Stimulated activated CD8-positive, alpha-beta memory T cell treated with anti-CD3 and anti-CD28 coated beads, Interleukin-7, amount 100 ng/mL, for 4 hours (primary cell): ENCODE measurements at places on chromosomes 6 and 20.

GRCh38 chr20:63120808-63121090, 95.2 kb downstream of the YTHDF1 start:
- DNase-seq: no peak

DNA sequence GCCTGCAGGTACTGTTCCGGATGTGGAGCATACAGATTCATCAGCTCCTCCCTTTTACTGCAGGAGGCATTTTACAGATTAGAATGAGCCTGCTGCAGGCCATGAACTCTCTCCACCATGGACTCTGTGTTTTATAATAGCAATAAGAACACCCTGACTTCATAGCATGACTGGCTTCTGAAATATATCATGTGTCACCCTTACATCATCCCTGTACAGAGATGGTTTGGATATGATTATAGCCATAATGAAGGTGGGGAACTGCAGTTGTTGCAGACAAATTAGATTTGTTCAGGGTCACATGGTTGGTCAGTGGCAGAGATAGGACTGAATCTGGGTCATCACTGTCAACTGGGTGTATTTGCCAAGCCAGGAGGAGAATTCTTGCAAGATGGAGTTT, 100.7 kb downstream of the FOXO3 start:
- no peak for DNase-seq

- DNase-seq: no peak
Measured at GRCh38 chr20:32289661-32290431, 12.4 kb downstream of the KIF3B start.

DNA sequence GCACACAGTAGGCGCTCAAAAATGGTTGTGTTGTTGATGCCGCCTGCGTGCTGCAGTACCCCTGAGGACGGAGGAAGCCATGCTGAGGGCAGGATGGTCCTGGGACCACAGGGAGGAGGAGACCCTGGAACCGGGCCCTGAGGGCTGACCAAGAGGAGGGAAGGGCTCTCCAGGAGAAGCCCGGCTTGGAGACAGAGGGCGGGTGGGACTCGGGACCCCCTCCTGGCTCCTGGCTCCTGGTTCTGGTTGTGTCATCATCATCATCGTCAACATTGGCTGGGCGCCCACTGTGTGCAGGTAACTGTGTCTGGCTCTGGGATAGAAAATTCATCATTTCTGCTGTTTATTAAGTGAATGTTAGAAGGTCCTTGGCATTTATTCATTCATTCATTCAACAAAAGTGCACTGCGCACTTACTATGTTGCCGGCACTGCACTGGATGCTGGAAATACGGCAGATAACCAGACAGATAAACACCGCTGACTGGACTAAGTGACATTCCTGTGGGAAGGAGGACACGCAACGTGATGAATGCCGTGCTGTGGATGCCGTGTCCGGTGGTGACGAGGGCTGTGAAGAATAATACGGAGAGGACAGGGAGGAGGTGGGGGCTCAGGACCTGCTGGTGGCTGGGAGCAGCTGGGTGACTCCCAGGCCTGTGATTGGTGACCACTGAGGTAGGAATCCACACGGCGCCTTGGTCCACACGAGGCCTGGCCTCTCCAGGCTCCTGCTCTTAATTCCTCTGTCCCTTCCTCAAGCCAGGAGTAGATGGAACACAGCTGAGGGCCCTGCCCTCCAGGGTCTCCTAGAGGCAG, 35.3 kb downstream of the SPDEF start:
- no peak for DNase-seq

DNA sequence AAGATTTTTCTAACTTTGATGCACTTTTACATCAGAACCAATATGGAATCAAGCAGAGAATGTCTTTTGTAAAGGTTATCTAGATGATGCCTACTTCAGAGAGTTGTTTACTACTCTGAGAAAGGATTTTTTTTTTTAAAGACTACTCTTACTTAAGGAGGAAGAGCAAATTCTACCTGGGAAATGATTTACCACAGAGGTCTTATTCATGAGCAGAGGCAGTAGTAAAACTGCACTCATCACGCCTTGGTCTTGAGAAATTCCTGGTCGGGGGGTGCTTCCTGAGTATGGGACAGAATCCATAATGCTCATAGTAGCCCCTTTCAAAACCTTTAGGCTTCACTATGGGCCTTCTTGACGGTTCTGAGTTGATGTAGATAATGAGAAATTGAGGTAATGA, 241.8 kb upstream of the PREP start:
- DNase-seq: no peak

DNA sequence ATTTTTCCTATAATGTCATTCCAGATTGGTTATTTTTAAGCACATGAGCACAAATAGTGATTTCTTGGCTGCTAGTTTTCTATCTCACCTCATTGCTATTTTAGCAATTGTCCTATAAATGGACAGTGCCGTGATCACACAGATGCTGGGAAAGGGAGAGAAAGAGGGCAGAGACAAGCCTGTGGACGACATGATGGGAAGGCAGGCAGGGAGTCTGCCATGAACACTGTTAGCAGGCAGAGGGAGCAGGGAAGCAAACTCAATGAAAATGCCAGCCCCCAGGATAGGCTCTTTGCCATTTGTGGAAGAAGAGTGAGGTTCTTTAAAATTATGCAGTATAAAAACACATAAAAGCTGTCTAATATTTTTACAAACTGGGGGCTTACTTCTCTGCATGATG, 96.8 kb downstream of the ADTRP start:
- DNase-seq: no peak

DNA sequence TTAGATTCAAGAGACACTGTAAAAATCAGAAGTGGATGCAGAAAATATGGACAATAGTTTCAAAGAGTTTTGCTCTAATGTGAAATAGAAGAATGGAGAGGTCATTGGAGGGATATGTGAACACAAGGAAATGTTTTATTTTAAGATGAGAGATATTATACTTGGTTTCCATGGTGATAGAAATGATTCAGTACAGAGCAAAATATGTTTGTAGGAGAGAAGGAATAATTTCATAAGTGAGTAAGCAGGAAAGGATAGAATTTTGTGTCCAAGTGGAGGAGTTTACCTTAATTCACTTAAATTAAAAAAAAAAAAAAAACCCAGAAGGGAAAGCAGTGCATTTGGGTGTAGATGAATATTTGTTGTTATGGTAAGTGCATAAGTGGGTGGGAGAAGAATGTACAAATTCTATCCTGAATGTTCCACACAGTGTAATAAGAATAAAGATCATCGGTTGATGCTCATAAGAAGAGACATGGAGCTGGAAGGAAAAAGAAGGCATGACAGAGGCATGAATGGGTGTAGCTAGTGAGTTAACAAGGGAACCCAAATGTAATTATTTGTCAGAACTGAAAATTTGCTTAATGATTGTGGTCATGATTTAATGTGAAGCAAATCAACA, 688.9 kb upstream of the GJE1 start:
- no peak for DNase-seq

DNA sequence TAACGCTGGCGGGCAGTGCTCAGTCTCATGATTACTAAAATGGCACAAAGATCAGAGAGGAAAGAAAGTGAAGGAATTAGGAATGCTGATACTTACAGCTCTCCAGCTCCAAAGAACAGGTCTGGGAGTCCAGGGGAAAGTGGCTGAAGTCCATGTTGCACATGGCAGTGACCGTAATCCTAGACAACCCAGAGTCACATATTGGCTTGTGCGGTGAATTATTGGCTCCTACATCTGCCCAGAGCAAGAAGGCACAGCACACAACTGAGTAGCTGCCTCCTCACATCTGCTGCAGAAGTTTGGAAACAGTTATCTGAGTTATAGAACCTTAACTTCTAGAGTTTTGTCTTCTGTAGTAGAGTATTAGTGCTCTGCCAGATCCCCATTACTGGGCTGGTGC, 47.2 kb downstream of the GABRR2 start:
- no peak for DNase-seq

DNA sequence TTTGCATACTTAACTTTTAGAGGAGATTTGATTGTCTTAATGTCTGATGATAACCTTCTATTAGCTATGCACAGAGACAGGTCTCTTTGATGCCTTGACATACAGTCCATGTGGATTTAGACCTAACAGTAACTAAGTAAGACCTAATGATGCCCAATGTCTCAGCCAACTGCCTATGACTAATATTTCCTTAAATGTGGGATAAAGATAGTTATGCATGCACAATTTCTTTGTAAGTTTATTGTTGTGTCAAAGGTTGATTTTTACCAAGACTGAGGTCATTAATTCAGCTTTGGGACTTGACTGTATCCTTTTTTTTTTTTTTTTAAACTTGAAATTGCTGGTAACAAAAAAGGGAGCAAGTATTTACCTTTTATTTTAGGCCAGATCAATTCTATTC, 450.0 kb downstream of the HAO1 start:
- DNase-seq: no peak

DNA sequence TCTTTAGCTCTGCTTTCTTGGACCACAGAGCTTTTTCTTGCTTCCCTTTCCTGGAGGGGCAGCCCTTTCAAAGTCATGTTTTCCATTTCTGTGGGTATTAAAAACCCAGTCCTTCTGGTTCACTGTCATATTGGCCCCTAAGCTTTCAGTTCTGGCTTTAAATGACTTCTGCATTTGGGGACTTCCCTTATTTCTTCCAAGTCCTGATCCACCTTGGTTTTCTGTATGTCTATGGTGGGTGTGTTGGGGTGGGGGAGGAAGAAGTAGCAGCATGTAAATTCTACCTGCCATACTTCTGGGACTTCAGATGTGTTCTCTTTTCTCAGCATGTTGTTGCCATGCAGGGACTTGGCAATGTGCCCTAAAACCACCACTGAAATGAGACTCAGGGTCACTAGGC, 77.1 kb upstream of the EMILIN3 start:
- DNase-seq: no peak

DNA sequence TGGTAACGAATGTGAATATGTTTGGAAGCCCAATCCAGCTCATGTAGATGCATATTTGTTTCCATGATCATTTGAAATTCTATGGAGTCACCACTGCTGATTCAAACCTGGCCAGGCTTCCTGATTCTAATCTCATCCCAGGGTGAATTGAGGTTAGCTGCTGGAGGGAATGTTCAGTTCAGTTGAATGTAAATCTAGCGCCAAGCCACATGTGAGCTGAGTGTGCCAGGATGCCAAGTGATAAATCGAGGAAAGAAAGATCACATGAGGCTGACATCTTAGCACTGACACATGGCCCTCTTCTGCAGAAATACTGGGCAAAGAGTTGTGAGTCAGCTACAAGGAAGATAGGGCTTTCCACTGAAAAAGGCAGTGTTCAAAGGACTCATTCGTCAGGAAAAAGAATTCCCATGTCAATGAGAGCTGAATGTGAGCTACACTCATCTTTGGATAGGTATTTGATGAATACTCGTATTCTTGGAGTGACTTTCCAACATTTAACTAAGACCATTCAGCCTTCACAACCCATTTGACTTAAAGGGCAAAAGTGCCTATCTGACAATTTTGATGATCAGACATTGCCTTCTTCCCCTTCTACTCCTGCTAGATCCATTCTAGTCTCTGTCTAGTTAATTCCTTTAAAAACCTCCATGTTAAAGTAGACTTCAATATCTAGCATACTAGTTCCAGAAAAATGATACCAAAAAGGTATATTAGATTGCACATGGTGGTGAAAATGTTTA, 172.1 kb downstream of the MTFR2 start:
- no peak for DNase-seq

DNA sequence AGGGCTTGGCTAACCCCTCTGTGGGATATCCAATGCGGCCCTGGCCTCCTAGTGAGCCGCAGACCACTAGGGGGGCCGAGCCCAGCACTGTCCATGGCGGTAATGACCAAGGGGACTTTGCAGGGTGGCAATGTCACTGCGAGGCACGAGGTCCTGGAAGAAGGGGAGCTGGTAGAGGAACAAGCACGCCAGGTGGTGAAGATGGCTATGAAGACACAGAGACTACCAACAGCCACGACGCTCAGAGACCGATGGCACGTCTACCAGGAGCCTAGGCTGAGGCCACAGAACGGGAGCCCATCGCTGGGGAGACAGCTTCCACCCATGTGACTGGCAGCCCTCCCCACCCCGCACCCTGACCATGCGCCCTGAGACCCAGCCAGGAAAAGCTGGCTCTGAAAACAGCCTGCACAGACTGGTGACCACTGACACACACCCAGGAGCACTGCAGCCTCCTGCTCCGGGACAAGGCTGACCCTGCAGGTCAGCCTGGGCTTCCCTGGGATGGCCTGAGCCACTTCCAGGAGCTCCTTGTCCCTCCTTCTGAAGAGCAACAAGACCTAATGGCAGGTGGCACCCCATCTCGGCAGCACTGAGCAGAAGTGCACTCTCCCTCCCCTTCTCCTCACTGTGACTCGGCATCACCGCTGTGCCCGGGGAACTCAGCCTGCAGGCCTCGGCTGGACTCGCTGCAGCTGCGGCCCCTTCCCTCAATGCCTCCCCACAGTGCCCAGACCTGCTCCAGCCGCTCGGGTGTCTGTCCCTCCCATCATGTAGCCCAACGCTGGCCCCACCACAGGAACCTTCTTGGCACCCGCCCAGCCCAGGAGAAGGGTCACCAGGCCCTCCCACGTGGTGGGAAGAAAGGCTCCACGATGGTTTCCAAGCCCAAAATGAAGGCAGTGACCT, 56.9 kb downstream of the GNAS-AS1 start:
- no peak for DNase-seq

- DNase-seq: no peak
Measured at GRCh38 chr6:167678102-167679101, 148.3 kb upstream of the AFDN start.

- no peak for DNase-seq
Measured at GRCh38 chr20:61919239-61919638, 146.4 kb downstream of the TAF4 start.

DNA sequence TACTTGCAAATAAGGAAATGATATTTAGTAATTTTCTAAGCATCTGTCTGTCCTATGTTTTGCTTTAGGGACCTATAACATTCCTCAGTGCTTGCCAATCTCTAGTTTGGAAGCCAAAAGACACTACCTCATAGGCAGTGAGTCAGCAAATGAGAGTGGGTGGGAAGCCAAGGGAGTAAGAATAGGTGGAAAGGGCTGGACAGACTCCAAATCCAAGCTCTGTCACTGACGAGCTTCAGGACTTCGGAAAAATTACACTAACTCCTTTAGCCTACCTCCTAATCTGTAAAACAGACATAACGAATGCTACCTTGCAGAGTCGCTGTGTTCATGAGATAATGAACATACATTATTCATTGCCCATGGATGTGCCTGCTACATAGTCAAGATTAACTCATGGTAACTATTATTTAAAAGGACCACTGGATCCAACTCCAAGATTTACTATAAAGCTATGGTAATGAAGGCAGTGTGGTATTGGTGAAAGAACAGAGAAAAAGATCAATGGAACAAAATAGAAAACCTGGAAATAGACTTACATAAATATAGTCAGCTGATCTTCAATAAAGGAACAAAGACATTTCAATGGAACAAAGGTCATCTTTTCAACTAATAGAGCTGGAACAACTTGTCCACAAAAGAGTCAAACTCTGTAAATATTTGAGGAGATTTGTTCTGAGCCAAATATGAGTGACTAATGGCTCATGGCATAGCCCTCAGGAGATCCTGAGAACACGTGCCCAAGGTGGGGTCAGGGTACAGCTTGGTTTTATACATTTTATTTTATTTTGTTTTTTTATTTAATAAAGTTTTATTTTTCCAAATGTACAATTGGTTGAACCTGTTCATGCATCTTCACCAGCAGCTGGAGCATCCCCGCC, 64.1 kb downstream of the FAM50B start:
- DNase-seq: no peak
